ENCODE measurements at places on chromosomes 7 and 10.

DNA sequence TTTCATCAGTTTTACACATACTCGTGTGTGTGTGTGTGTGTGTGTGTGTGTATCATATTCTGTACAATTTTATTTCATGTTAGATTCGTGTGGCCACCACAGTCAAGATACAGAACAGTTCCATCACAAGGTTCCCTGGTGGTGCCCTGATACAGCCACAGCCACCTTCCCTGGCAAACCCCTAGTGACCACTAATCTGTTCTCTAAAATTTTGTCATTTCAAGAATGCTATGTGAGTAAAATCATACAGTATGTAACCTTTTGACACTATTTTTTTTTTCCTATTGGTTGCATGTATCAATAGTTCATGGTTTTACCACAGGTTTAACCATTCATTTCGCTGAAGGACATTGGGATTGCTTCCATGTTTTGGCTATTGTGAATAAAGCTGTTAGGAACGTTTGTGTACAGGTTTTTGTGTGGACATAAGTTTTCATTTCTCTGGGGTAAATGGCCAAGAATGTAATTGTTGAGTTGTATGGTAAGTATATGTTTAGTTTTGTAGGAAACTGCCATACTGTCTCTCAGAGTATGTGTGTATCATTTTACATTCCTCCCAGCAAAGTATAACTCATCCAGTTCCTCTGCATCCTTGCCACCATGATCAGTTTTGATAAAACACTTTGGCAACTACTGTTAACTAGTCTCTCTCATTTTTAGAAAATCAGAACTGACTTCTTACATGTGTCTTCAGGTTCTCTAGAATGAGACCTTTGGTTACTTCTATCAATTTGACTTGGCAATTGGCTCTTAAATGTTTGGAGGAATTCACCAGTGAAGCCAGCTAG is 20.6 kb downstream of the KLHDC10 start:
- no peak for DNase-seq

DNA sequence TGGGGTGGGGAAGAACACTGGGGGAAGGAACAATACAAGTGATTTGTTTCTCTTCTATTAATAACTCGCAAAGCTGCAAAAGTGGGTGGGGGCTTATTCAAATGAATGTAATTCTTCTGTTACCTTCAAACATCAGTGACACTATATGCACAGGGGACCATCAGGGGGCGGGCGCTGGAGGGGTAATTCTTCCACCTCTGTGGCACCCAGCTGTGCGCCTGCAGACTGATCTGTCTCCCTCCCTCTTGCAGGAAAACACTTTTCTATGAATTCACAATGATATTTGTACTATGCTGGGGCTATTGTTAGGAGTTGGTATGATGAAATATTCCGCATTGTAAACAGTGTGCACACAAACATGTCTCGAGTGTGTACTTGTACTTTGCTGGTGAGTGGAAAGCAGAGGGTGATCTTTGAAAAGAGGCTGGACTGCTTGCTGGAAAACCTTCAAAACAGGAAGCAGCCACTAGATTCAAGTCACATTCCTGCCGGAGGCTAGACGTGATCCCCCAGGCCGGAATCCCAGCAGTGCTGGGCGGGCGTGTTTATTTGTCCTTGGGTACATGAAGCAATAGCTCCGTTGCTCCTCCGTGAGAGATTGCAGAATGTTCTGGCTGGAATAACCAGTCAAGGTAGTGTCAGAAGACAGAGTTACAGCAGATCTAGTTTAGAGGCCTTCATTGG is 15.8 kb upstream of the BNIP3 start:
- no peak for DNase-seq

- no peak for DNase-seq
These were observed 55.3 kb downstream of the TEX36 start for GRCh38 chr10:125627646-125628045.

GRCh38 chr10:55631071-55631654 is 729.9 kb downstream of the ZWINT start:
- no peak for DNase-seq

DNA sequence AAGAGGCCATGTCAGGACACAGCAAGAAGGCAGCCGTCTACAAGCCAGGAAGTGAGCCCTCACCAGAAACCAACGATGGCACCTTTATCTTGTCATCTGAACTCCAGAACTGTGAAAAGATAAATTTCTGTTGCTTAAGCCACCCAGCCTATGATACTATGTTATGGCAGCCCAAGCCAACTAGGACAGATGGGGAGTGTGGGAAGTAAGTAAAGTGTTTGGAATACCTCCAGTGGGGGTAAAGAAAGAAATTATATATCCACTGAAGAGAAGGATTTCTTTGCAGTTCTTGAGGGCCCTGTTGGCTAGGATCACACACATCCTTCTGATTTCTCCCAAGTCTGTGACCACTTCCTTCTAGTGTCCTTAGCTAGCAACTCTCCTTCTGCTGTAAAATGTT is 384.4 kb downstream of the TNS3 start:
- no peak for DNase-seq

DNA sequence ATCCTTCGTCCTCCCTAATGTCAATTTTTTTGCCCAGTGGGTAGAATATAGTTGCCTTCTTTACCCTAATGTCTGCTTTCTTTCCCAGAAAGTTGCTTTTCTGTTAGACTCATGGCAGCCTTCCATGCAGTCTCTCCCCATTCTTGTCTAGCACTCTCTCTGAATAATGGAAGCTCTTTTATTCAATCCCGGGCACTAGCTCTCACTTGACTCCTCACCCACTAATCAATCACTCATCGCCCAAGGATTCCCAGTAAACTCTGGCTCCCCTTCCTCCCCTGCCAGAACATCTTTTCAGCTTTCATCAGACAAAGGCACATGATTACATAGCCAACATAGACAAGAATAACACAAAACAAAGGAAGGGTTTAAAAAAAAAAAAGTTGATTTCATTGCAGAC is 100.2 kb upstream of the RELN start:
- DNase-seq: no peak

DNA sequence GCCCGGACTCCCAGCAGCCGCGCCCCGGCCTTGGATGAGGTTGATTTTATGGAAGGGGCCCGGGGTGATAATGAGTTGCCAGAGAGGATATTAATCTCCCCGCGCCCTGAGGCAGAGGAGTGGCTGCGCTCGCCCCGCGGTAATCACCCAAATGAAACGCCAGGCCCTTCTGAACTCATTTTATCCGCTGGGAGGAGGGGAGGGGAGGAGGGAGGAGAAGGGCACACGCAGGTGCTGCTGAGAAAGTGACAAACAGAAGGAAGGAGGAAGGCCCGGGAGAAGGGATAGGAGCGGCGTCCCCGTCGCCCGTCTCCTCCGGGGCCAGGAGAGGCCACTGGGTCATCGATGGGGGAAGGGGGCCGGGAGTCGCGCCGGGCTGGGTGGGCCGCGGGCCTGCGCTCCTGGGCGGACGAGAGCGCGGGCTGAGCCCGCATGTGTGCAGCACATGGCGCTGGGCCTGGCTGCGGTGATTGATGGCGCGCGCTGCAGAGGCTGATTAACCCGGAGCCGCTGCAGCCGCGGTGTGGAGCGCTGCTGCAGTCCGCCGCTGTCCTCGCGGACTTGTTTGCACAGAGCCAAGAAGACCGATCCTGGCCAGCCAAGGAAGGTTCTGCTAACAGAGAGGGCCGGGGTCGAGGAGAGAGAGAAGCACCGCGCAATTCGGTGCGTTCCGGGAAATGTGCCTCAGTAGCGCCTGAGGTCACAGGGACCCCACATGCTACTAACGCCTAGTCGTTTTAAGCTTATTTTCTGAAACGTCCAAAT is 6.5 kb downstream of the MNX1 start:
- no peak for DNase-seq

DNA sequence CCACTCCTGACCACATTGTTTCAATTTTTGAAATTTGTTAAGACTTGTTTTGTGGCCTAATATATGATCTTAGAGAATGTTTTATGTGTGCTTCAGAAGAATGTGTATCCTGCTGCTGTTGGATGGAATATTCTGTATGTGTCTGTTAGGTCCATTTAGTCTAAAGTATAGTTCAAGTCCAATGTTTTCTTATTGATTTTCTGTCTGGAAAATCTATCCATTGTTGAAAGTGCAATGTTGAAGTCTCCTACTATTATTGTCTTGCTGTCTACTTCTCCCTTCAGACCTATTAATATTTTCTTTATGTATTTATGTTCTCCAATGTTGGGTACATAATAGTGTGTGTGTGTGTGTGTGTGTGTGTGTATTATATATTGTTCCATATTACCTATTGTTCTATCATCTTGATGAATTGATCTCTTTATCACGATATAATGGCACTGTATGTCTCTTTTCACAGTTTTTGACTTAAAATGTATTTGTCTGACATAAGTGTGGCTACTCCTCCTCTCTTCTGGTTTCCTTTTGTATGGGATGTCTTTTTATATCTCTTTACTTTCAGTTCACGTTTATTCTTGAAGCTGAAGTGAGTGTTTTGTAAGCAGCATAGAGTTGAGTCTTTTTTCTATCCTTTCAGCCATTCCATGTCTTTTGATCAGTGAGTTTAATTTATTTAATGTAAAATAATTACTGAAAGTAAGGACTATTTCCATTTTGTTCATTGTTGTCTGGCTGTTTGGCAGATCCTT is 61.3 kb downstream of the AKR1D1 start:
- DNase-seq: no peak
